Activated naive CD4-positive, alpha-beta T cell treated with anti-CD3 and anti-CD28 coated beads, Interleukin-2, amount 10 ng/mL, durations not matched to agents 5 hours and 36 hours (primary cell): ENCODE measurements at places on chromosomes 5 and 9. TPM values are rescaled to one million over a fixed set of nuclear protein-coding genes. Genes with fewer than 3 reads are reported as not detected.

TEX48 gene
- total RNA-seq, result 0.55 TPM

MED7 gene
- total RNA-seq, result 15.2 TPM

LRRTM2 gene
- not detected for total RNA-seq

REEP2 gene
- total RNA-seq, result 1.1 TPM

PTGES gene
- not detected for total RNA-seq

TUSC1 gene
- total RNA-seq, result 0.10 TPM

DYNC2I2 gene
- 44.3 TPM for total RNA-seq

SLIT3 gene
- total RNA-seq, result not detected

PCDHGB3 gene
- 0.10 TPM for total RNA-seq

FOCAD gene
- total RNA-seq, result 27.5 TPM

ZNF300 gene
- total RNA-seq, result 0.79 TPM

PAEP gene
- total RNA-seq, result not detected

ORM2 gene
- not detected for total RNA-seq

MVB12B gene
- total RNA-seq, result 1.4 TPM
